Stimulated activated CD8-positive, alpha-beta memory T cell treated with anti-CD3 and anti-CD28 coated beads, Interleukin-4, amount 100 ng/mL, for 1 hour (primary cell): ENCODE measurements at places on chromosomes 2 and 18.

- DNase-seq, result no peak
Observed at GRCh38 chr2:60221098-60221497, 332.4 kb downstream of the BCL11A start.

- DNase-seq, result no peak
Observed at GRCh38 chr18:12820506-12820905, 63.5 kb downstream of the PTPN2 start.

GRCh38 chr18:33699372-33699771 lies 121.4 kb downstream of the ASXL3 start:
- DNase-seq, result no peak

DNA sequence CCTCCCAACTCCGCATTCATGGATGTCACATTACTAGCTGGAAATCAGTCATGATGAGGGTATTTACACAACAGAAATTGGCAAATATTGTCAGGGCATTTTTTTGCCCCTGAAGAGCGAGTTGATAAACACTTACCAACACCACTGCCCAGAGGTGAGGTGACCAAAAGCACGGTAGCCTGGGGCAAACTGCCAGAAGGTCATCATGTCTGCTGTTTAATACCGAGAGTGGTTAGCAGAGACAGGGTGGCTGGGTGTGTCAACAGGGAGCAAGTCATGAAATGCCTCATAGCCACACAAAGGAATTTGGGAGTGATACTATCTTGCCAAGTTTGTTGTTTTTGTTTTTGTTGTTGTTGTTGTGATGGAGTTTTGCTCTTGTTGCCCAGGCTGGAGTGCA lies 37.0 kb upstream of the EPC2 start:
- no peak for DNase-seq

GRCh38 chr2:224036731-224037361 lies 2.2 kb downstream of the SERPINE2 start:
- DNase-seq, result no peak

DNA sequence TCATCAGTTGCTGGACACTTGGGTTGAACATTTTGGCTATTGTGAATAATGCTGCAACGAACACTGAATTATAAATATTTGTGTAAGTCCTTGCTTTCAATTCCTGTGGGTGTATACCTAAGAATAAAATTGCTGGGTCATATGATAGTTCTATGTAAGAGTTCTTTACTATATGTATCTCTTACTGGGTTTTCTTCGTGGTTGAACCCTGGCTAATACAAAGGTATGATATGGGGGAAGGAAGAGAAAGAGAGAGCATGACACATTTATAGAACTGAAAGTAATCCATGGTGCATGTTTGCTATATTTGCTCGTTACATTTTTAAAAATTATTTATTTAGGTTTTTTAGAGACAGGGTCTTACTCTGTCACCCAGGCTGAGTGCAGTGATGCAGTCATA lies 143.1 kb upstream of the GAREM1 start:
- DNase-seq, result no peak

GRCh38 chr18:57715671-57716070 lies 87.4 kb downstream of the ATP8B1 start:
- no peak for DNase-seq

GRCh38 chr18:59484561-59485328 lies 125.7 kb upstream of the LMAN1 start:
- no peak for DNase-seq

GRCh38 chr2:29780906-29781305 lies 140.5 kb downstream of the ALK start:
- DNase-seq, result no peak

DNA sequence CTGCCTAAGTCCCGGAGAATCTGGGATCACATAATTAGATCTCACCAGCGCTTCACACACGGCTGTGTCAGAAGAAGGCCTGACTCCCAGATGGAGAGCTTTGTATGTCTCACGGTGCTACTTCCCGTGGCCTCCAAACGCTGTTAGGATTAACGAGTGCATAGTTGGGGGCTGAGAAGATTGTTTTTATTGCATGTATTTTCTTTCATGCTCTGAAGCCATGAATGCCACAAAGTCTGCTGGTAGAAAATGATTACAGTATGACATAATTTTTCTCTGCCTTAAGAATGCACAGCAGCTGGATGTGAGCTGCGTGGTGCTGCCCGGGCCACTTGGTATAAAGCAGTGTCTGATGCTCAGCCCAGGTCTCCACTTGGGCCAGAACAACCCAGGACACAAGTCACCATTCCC lies 166.5 kb downstream of the SEPTIN10 start:
- no peak for DNase-seq

GRCh38 chr2:240789501-240790369 lies 30.3 kb downstream of the KIF1A start:
- no peak for DNase-seq

- no peak for DNase-seq
Observed at GRCh38 chr2:62362561-62362960, 143.4 kb downstream of the TMEM17 start.

- no peak for DNase-seq
Observed at GRCh38 chr2:218799990-218800389, 18.0 kb downstream of the CYP27A1 start.

- no peak for DNase-seq
Observed at GRCh38 chr2:3533836-3534235, 14.5 kb upstream of the ADI1 start.

DNA sequence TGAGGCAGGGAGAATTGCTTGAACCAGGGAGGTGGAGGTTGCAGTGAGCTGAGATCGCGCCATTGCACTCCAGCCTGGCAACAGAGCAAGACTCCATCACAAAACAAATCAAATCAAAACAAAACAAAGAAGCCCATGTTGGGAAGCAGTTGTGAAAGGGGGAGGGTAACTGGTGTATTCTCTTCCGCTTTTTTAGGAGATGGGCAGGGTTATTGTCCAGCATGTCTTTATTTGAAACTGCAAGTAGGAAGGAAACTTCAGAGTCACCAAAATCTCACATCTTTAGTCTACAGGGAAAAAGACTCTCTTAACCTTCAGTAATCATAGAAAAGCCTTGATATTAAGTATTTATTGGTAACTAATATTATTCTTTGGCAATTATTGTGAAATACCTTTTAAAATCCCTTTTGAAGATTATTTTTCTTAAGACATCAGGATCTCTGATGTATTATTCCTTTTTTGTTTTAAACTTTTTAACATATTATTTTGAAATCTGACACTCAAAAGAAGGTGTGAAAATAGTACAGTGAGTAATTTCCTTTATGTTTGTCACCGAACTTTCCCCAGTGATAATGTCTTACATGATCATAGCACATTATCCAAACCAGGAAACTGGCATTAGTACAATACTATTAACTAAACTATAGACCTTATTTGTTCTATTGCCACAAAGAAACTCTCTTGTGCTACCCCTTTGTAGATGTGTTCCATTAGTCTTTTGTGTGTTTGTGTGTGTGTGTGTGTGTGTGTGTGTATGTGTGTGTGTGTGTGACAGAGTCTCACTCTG lies 84.3 kb upstream of the LTBP1 start:
- no peak for DNase-seq

DNA sequence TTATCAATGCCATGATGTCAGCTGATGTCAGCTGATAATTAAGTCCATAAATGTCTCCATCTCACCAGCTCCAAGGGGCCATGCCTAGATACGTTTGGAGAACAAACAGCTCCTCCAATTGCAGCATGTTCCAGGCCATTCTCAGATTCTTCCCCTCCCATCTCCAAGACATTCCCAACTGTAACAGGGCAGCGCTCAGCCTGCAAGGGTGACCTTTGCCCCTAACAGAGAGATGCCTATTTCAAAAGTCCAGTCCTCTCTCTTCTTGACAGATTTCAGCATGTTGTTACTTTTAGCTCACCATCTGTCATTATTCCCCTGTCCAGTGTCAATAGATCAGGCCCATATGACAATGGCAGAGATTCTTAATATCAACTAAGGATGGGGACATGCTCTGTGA lies 9.9 kb downstream of the PSD4 start:
- DNase-seq, result no peak

DNA sequence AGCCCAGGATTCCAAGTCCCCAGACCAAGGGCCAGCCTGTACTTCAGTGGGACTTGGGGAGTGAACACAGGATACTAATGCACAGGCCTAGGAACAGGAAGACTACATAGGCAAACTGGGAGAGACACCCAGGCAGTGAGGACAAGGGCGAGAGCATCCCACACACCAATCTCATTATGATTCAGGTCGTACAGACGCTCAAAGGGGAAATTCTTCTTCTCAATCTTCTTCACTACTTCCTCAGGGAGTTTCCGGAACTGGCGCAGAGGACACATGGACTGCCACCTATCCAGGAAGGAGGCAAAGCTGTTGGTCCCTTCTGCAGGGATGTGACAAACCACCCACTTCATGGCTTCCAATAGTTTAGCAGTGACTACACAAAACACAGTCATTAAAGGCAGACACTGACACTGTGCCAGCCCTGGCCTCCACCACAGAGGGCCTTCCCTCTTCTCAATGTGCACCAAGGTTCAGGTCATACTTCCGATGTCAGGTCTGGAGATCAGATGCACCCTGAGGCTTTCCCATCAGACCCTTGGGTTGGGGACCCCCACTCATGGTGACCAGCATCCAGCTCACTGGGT lies 18.0 kb downstream of the SNRNP200 start:
- no peak for DNase-seq

GRCh38 chr2:26900831-26901321 lies 52.9 kb downstream of the DPYSL5 start:
- DNase-seq, result no peak

GRCh38 chr2:106552921-106553320 lies 65.8 kb downstream of the CD8B2 start:
- DNase-seq, result no peak

GRCh38 chr2:33014268-33014667 lies 67.5 kb downstream of the LTBP1 start:
- DNase-seq, result no peak

DNA sequence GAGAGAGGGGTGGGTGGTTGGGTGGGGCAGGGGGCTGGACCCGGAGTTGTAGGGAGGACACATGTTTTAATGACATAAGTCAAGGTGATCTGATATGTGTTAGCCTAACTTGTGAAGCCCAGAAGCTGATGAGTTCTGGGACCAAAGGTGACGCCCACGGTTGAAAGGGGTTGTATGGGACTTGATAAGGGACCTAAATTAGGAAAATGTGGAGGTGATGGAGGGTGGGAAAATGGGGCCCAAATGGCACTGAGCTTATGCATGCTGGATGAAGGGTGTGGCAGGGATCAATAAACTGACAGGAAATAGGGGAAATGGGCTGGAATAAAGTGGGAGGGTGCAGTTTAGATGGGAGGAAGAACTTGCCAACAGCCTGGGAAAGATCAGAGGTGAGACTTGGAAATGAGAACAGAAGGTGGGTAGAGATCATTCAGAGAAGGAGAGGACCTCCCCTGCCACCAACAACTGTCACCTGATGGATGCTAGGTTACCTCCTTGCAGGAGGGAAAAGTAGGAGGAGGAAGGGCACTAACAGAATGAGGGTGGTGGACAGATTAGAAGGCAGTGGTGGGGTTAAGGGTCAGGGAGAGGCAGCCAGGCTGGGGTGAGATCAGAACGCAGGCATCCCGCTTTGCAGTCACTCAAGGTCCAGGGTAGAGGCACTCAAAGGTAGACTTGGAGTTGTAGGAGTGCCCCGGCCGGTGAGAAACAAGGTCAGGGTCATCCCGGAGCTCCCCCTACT lies 15.3 kb downstream of the WNT10A start:
- DNase-seq, result no peak

DNA sequence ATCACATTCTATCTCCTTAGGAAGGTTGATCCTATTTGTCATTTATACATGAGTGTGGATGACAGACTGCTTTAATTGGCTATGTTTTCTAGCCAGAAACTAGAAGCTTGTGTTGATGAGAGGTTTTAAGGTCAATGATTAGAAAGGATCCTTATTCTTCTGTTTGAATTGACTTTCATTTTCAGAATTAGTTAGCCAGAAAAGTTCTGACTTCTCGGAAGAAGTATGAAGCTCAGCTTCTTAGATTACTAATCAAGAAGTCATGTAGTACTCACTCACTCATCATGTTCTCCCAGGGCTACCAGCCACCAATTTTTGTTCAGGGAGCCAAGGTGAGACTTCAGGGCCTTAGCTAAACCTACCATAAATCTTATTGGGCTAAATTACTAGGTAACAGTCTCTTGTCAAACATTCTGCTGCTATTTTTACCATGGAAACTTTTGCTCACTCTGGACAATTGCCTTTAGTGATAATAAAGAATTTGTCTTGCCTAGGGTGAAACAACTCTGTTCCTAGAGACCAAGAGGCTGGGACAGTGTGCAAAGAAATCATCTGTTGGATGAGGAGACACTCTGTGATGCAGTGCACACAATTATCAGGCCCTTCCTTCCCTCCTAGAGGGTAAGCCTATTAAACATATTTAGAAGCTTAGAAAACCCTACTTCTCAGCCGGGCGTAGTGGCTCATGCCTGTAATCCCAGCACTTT lies 111.6 kb upstream of the DNMT3A start:
- no peak for DNase-seq

DNA sequence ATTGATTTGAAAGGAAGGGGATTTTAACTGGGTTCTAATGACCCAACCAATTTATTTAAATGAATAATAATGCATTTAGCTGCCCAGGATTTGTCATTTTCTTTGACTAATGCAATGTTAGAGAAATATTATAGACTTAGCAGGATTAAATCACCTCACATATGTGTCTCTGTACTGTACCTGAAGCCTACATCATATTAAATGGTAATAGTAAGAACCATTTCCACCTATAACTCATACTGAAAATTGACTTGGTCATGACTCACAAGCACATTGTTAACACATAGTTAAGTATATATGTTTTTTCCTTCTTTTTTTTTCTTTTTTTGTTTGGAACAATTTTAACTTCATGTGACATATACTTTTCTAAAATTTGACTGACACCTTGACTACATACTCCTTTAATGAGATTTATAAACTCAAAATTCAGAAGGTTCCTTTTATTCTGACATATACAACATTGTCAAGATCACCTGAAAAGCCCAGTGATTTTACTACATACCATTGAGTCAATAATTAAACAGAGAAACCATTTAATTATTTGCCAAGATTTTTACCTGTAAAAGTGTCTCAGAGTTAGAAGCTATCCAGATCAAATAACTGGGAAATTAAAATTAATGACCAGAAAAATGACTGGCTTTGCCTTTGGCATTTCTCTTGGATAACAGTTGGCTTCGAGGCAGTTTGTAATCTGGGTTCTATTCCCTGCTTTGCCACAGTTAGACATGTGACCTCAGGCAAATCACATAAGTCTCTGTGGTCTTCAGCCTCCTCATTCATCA lies 58.8 kb upstream of the CDC42EP3 start:
- DNase-seq, result no peak

- DNase-seq, result no peak
Observed at GRCh38 chr2:123040506-123040905, 984.6 kb upstream of the CNTNAP5 start.

GRCh38 chr18:62634458-62634857 lies 80.9 kb upstream of the PHLPP1 start:
- no peak for DNase-seq

- DNase-seq, result no peak
Observed at GRCh38 chr18:79447703-79448367, 52.1 kb downstream of the NFATC1 start.

- no peak for DNase-seq
Observed at GRCh38 chr2:169776252-169776761, 22.4 kb upstream of the SSB start.

DNA sequence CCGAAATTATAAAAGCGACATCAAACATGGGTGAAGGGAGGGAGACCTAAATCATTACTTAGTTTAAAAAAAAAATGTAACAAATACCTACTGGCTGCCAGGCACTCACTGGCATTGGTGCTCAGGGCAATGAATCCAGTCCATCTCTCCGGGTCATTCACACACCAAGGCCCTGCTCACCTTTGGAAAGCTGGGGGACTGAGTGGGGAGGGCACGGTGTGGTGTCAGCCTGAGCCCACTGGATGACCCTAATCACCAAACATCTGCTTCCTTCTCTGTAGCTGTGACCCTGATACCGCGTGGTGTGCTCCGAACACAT lies 336 bp upstream of the DDX1 start:
- DNase-seq, result no peak
